ENCODE measurements at places on chromosomes 6 and 20. TPM values are rescaled to one million over a fixed set of nuclear protein-coding genes. Genes with fewer than 3 reads are reported as not detected.

DNA sequence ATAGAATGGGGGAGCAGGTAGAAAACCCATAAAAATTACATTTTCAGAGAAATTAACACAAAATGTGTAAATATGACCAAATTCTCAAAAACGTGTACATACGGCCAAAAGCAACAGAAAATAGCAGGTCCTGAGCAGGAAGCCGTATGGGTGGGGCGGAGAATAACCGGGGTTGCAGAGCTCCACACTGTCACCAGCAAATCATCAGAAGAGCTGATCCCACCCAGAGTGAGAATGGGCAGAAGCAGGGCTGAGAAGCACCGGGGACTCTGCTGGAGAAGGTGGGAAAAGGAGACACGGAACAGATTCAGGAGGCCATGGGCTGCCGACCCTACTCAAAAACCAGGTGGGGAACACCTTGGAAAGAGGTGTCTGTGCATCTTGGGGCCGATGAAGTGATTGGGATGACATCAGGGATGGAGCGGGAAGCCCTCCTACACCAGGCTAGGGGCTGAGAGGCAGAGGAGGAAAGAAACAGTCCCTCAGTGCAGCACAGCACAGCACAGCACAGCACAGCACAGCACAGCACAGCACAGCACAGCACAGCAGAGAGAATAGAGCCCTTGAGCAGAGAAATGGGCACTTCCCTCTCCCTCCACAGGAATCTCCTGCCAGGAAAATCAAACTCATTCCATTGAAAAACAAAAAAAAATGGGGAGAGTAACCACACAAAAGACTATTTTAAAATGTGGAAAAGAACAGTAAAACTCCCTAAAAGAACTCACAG is 22.3 kb downstream of the STX7 start:
- no peak for DNase-seq

GRCh38 chr6:167650730-167651317 is 175.9 kb upstream of the AFDN start:
- no peak for DNase-seq

DNA sequence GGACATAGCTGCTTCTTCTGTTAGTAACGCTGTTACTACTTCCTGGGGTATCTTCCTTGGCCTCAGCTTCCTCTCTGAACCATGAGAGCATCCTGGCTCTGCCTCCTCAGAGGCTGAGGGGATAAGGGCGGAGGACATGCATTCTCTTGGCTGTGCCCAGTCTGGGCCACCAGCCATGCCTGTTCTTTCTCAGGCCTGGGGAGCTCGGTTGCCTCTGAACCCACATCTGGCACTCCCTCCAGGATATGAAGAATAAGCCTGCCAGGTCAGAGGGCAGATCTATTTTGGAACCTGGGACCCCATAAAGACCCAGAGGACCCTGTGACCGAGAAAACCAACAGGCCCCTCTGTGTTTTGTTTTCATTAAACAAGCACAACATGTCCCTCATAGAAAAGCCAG is 6.6 kb upstream of the ANGPT4 start:
- no peak for DNase-seq

The SLC22A3 gene
- total RNA-seq = 29.6 TPM

The EGFL8 gene
- 9.4 TPM for total RNA-seq

GRCh38 chr6:10882657-10883171 is 873 bp upstream of the GCM2 start:
- no peak for DNase-seq

DNA sequence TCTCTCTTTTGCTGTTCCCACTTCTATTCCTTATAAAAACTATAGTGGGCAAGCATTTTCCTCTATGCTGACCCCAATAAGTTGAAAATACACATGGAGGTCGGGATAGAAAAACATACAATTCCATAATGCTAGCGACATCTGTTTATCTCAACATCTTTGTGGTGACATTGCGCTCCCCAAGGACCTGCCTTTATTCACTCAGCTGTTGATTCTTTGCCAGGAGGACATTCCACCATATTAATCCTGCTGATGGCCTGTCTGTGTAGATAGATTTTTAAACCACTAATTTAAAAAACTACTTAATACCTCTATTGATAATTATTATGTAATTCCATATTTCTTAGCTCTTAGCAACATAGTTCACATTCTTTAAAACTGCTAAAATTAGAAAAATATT is 555.3 kb upstream of the MAP3K7 start:
- no peak for DNase-seq

The LKAAEAR1 gene
- total RNA-seq = not detected

- DNase-seq = no peak
These were observed 2.6 kb downstream of the CST3 start for GRCh38 chr20:23634985-23635767.

DNA sequence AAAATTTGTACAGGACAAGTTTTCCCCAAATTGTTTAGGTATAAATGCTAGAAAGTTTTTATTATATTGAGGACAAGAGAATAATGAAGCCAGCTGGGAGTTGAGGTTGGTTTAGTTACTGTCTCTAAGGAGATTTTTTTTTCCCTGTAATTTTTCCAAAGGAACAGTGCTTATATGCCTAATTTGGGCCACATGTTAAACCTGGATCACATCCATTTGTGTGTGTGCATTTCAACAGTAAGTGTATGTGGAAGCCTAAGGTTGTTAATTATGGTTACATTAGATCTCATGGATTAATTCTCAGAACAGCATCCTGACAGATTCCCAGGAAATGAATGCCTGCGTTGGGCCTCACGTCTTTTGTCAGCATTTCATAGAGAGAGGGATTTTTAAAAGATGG is 4.5 kb downstream of the IGF2R start:
- no peak for DNase-seq

DNA sequence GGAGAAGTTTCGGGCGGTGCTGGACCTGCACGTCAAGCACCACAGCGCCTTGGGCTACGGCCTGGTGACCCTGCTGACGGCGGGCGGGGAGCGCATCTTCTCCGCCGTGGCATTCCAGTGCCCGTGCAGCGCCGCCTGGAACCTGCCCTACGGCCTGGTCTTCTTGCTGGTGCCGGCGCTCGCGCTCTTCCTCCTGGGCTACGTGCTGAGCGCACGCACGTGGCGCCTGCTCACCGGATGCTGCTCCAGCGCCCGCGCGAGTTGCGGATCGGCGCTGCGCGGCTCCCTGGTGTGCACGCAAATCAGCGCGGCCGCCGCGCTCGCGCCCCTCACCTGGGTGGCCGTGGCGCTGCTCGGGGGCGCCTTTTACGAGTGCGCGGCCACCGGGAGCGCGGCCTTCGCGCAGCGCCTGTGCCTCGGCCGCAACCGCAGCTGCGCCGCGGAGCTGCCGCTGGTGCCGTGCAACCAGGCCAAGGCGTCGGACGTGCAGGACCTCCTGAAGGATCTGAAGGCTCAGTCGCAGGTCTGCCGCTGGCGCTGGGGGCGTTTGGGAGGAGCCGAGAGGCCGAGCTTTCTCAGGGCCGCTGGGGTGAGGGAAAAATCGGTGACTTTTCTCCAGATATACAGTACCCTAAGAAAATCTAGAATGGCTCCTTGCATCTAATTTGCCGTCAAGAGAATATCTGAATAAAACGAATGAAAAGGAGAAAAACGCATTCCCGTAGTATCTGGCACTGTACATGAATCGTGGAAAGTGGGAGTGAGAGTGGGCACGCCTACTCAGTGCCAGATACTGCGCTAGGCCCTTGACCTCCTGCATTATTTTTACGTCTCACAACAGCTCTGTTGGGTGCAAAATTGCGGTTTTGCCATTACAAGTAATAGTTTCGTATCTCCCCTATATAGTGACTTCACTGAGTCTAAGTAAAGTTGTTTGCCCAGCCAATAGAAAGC is 1.0 kb downstream of the CALHM6 start:
- DNase-seq = peak; percentile 66

DNA sequence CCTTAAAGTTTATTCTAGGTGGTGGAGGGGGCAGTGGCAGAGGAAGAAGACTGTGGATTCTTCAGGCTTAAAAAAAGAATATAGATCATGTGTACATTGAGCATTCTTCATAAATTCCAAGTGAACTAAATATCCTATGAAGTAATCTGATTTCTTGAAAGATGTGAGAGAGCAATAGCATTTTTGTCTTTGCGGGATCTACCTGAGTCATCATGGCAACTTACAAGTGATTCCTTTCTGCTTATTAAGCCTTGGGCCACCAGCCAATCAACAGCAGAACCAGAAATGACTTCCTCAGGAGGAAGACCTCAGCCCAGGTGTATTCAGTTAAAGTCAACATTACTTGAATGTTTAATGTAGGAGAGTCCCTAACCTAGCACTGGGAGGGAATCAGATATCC is 756.9 kb downstream of the TFAP2A start:
- no peak for DNase-seq

DNA sequence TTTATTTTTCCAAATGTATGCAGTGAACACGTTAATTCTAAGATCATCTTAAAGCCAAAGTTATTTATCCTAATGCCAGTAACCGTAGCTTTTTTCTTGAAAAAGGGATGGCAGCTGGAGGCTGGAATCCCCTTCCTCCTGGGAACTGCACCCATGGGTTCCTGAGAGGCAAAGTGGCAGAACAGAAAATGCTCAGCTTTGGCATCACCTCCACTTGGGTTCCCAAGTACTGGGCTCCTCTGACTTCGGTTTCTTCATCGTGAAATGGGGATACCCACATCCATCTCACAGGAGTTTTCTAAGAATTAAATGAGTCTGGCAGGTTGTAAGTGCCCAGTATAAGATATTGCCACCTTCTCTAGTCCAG is 6.2 kb upstream of the DDX43 start:
- no peak for DNase-seq

DNA sequence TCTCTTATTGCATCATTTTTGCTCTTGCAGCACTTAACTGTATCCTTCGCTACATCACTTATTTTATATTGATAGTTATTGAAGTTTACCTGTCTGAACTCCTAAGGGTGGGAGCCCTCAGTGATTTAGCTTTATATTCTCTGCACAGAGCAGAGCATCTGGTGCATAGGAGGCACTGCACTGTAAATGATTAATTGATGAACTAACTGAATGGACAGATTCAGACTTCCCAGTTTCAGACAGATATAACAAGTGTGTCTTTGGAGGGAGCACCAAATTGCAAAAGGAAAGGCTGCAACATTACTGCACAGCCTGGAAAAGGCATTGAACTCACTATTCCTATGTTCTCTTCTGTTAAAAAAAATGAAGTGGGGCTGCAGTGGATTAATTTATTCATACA is 160.3 kb downstream of the EDN1 start:
- DNase-seq = no peak

The SH3BGRL2 gene
- 73.0 TPM for total RNA-seq

The VARS1 gene
- 48.3 TPM for total RNA-seq

GRCh38 chr6:63740709-63741108 is 105.1 kb downstream of the PHF3 start:
- DNase-seq = no peak

DNA sequence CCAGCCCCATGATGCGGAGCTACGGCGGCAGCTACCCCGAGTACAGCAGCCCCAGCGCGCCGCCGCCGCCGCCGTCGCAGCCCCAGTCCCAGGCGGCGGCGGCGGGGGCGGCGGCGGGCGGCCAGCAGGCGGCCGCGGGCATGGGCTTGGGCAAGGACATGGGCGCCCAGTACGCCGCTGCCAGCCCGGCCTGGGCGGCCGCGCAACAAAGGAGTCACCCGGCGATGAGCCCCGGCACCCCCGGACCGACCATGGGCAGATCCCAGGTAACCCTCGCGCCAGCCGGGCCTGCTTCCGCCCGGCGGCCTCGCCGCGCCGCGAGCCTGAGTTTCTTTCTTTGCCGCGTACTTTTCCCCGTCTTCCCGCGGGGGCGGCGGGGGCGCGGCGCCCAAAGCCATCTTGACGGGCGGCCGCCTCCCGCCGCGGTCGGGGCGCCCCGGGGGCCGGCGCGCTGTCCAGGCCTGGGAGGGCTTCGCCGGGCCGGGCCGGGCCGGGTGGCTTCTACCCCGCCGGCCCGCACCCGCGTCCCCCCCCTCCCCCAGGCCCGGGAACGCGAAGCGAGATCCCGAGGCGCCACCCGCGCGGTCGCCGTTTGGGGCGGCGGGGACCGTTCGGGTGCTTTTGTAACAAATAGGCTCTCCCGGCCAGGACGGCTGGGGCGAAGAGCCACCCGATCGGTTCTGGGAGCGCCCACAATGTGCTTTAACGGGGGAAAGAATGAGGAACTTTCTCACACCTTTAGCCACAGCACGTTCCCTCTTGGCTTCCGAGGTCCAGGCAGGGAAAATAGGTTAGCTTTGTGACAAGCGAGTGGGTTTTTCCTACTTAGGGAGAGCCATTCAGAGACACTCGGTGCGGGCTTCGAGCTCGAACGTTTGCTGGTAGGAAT is 2.3 kb downstream of the ARID1B start:
- peak; percentile 71 for DNase-seq

The GINS1 gene
- not detected for total RNA-seq

DNA sequence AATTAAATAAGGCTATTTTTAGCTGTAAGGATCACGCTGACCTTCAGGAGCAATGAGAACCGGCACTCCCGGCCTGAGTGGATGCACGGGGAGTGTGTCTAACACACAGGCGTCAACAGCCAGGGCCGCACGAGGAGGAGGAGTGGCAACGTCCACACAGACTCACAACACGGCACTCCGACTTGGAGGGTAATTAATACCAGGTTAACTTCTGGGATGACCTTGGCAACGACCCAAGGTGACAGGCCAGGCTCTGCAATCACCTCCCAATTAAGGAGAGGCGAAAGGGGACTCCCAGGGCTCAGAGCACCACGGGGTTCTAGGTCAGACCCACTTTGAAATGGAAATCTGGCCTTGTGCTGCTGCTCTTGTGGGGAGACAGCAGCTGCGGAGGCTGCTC is 84.0 kb downstream of the RAMACL start:
- no peak for DNase-seq

DNA sequence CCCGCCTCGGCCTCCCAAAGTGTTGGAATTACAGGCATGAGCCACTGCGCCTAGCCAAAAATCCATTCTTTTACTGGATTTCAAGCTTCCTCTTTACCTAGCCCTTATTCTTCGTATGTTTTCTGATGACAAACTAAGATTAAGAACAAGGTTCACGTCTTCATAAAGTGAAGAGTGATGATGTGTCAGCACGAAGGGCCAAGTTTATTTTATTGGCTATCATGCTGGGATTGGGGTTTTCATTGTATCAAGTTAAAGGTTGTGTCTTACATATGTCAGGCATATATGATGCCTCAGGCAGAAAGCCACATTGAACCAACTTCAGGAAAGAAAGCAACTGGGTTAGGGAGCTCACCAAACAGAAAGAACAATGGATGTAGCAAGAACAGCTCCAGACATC is 19.7 kb upstream of the SLC17A3 start:
- DNase-seq = no peak

DNA sequence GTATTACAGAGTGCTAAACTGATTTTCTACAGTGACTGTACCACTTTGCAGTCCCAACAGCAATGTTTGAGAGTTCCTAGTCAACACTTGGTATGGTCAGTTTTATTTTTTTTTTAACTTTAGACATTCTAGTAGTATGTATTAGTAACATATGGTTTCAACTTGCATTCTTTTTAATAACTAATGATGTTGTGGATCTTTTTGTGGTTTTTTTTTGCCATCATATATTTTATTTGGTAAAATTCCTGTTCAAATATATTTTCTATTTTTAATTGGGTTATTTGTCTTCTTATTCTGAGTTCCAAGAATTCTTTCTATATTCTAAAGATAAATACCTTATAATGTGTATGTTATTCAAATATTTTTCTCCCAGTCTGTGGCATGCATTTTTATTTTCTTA is 189.4 kb upstream of the ECI2 start:
- no peak for DNase-seq
